ENCODE measurements at places on chromosomes 12 and 14.

GRCh38 chr12:94736004-94736403, 85.6 kb upstream of the TMCC3 start:
- no peak for DNase-seq

GRCh38 chr12:124374147-124374546, 79.3 kb downstream of the RFLNA start:
- DNase-seq = no peak

- no peak for DNase-seq
These were observed 41.0 kb upstream of the FOXJ2 start for GRCh38 chr12:7991535-7991934.

GRCh38 chr14:95664546-95664945, 21.7 kb upstream of the TCL1B start:
- no peak for DNase-seq

DNA sequence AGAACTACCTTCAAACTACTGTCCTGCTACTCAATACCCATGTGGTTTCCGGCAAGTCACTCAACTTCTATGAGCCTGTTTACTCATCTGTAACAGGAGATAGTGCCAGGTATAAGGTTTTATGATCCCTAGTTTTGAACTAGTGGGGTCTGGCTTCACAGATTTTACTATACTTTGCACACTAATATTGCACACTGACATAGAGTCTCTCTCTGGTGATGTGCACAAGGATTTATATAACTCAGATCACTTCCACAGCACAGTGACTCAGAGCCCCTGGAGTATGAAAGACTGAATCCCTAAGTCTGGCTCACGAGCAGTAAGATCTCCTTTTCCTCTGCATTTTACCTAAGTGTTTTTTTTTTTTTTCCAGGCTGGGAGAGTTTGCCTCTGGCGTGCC, 69.7 kb upstream of the SLC38A2 start:
- DNase-seq = peak; percentile 50

DNA sequence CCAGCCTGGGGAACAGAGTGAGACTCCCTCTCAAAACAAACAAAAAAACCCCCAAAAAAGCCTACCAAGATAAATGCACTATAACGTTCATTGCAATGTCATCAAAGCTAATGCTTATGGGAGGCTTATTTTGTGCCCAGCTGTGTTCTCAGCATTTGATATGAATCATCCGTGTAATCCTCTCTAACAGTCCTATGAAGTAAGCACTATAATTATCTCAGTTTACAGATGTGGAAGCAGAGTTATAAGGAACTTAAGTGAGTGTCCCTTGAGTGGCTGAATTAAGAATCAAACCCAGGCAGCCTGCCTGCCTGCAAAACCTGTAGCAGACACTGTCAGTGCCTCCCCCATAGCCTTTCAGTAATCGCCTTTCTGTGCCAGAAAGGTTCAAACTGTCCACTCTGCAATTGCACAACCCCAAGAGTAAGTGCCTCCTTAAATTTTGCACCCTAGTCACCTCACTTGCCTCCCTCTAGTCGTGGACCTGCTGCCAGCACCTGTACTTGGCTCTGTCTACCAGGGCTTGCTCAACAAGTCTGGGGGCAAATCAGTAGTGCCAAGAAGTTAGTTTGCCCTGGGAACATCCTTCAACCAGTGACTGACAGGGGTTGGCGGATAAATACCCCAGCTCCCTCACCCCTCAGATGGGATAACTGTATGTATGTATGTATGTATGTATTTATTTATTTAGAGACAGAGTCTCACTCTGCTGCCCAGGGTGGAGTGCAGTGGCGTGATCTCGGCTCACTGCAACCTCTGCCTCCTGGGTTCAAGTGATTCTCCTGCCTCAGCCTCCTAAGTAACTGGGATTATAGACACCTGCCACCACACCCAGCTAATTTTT, 23.8 kb upstream of the PPP1CC start:
- peak; percentile 35 for DNase-seq

DNA sequence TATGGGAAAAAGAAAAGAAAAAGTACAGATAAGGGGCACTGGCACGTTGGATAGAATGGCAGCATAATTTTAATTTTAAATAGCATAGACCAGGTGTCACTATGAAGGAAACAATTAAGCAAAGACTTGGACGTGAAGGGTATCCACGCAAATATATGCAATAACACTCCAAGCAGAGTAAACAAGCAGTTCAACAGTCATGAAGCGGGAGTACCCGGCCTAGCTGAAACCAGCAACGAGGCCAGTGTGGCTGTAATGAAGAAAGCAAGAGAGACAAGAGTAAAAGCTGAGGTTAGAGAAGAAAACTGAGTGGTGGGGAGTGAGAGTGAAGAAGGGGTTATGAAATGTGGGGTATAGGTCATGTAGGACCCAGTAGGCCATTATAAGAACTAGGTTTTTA, 85.4 kb downstream of the BCL2L14 start:
- DNase-seq = no peak

DNA sequence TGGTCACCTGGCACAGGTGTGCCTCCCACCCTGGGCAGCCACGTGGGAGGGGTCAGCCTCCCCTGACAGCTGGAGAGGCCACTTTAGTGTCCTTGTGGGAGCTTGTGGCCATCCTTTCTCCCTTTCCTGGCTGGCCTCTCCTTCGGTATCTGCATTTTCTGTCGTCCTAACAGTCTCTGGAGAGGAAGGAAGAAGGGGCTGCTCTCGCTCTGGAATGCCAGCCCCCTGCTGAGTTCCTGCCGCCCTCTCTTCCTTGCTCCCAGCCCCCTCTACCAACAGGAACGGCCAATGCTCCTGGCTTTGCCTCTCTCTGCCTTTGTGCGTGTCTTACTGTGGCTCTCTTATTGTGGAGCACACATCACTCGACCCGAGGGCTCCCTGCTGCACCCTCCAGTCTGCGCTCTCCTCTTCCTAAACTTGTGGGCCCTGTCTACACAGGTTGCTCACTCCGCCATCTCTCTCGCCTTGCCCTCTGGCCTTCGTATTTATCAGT, 70.8 kb downstream of the FBXL14 start:
- DNase-seq = no peak

All from fibroblast of lung (primary cell).